ENCODE measurements at places on chromosomes 3 and 15.

DNA sequence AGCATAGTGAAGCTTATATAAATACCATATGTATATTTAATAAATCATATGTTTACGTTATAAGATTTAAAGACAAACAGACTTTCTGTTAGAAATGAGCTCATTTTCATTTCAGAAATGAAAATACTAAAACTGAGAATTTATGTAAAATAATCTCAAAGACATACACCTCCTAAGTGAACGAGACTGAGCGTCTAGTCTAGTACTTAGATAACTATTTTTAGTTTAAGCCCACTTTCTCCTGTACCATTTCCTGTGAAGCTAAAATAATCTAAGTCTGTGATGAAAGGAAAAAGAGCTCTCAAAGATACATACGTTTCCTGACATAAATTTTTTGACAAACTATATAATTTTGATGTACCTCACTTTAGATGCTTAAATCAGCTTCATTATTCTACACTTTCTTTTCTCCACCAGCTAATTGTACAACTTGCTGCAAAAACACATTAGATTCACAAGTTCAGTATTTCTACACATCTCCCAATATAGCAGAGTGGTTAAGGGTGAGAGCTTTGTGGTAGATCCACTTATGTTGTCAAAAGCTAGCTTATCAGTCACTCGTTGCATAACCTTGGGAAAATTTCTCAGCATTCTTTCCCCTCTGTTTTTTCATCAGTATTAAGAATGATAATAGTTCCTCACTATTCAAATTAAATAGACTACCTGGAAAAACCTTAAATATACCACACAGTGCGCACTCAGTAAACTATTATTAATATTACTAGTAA lies 703.0 kb downstream of the PLOD2 start:
- DNase-seq = no peak

- DNase-seq = no peak
These were observed 45.9 kb downstream of the FSTL1 start for GRCh38 chr3:120404876-120405275.

DNA sequence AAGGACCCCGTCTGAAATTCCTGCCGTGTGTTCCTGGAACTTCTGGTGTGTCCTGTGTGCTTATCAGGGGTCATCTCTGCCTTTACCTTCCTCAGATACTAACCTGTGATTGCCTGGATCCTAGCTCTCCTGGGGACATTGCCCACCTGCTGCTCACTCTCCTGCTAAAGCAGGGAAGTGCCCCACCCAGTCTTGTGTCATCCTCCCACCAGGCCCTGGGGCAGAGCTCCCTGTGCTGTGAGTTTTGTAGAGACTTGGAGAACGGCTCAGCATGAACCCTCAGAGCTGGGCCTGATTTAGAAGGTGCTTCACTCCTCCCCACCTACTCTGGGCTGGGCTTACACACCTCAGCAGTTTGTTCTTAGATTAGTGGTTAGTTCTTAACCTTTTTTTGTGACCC lies 3.8 kb upstream of the TMEM44 start:
- no peak for DNase-seq

DNA sequence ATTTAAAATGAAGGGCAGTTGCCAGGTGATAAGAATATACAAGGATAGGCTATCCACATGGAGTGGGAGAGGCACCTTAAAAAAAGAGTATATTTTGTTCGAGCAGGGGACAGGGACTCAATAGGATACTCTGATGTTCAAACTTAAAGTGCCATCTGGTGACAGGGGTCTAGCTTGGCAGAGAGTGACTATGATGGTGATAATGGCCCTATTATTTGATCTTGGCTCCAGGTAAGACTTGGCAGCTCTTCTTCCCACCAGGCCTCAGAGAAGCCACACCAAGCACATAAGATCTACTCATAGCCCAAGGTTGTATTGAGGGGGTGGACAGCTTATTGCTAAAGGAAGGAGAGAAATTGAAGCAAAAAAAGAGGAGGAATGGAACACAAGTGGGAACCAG lies 109.0 kb upstream of the MANF start:
- DNase-seq = no peak

GRCh38 chr3:135148398-135149020 lies 353.4 kb downstream of the EPHB1 start:
- DNase-seq = no peak

DNA sequence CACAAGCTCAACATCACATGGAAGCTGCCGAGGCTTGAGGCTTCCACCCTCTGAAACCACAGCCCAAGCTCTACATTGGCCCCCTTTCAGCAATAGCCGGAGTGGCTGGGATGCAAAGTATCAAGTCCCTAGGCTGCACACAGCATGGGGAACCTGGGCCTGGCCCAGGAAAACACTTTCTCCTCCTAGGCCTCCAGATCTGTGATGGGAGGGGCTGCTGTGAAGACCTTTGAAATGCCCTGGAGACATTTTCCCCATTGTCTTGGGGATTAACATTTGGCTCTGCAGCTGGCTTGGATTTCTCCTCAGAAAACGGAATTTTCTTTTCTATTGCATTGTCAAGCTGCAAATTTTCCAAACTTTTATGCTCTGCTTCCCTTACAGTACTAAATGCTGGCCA lies 18.2 kb downstream of the HRG start:
- no peak for DNase-seq

- DNase-seq = no peak
These were observed 762.3 kb upstream of the GRM7 start for GRCh38 chr3:6098516-6099157.

DNA sequence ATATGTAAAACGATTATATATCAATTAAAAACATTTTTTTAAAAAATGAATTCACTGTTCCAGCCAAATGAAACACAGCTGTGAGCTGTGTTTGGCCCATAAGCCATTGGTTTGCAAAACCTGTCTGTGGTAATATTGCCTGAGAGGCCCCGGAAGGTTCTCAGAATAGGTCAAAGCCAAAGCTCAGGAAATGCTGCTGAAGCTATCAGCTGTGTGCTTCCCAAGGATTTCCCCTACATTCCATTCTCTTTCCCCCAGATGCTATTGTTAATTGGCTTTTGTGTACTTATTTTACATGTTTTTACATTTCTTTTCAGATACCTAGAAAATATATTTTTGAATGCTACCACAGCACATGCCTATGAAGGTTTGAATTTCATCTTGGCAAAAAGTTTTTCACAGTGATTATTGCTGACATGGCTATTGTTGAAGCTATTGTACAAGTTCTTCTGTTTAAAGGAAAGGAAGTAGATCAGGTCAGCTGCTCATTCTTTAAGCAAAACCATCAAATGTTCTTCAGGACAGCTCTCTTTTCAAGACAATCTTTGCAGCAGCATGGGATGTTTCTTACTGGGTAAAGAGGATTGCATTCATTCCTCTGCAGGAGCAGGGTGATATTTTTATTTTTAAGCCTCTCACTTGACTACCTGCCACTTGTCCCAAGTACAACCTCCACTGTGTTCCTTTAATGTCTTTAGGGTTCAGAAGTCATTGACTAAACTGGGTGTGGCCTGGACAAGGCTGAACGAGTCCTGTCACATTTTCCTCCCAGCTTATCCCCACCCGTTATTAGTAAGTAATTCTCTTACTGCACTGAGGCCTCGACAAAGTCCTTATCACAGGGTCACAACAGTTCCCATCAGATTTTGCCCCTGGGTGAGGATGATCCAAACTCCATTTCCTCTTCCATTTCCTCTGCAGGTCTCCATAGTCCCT lies 26.3 kb upstream of the BNC1 start:
- peak; percentile 34 for DNase-seq

- no peak for DNase-seq
These were observed 243.5 kb upstream of the MANF start for GRCh38 chr3:51141573-51141972.

DNA sequence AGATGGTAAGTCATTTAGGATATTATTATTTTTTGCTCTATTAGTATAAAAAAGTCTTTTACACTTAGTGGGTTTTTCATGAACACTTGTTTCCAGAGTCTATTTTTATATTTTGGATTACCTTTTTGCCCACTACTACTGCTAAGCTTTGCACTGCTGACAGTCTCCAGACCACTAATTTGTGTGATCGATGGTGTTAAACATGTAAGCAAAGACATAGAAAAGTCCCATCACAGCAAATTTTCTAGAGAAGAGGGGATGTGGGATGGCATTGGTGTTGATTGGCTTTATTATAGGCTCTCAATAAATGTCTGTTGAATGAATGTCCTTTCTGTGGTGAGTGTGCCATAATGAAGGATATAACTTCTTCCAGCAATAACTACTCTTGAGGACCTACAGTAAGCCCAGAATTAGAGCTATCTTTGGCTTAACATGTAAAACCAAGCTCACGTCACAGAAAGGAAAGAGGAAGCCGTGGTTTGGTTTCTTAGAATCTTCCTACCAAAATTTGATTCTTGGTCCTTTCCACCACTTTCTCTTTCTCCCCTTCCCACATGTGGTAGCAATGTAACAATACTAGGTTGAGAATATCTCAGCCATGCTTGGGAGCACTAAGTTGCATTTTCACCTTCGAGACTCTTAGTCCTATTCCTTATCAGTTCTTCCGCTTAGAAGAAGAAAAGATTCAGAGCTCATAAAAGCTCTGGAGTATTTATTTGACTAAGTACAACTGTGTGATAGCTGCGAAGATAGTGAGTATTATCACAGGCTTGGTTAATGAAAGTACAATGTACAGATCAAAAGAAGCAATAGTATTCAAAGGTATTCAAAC lies 90.6 kb upstream of the UMPS start:
- DNase-seq = peak; percentile 57

- DNase-seq = no peak
These were observed 5.7 kb upstream of the IQGAP1 start for GRCh38 chr15:90382320-90382719.

- no peak for DNase-seq
These were observed 31.2 kb downstream of the DPH6 start for GRCh38 chr15:35514759-35515158.

DNA sequence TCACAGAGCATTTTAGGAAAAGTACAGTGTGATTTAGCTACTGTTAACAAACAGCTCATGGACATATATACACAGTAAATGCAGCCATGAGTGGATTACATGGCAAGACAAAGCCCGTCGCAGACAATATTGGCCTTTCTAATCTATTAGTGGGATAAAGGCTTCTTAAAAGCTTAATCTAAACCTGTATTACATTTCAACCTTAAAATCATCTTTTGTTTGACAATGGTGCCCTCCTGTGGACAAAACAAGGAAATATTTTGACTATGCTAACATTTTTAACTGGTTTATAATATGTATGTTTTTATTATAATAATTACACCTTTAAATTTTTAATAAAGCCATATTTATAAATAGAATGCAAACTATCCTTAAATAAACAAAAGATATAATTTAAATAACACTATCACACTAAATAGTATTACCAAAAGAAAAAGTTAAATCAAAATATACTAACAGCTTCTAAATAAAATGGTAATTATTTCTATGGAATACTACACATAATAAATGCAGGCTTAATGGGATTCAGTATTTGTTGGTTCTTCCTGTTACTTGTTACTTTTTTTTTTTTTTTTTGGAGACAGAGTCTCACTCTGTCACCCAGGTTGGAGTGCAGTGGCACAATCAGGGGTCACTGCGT lies 38.6 kb downstream of the TAFA4 start:
- peak; percentile 47 for DNase-seq

DNA sequence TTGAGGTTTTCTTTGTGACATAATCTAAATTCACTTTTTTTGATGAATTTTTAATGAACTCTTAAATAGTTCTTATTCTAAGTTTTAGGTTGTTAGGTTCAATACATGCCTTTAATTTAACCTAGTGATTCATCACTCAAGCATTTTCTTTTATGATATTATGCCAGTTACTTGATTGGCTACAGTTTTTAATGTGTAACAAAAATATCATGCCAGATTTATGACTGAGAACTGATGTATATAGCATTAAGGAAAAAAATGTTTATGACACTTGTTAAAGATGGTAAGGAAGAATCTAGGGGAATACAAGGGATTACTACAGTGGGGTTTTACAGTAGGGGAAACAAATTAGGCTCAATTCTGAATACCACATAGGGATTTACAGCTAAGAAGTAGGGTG lies 103.1 kb downstream of the VGLL3 start:
- DNase-seq = no peak

DNA sequence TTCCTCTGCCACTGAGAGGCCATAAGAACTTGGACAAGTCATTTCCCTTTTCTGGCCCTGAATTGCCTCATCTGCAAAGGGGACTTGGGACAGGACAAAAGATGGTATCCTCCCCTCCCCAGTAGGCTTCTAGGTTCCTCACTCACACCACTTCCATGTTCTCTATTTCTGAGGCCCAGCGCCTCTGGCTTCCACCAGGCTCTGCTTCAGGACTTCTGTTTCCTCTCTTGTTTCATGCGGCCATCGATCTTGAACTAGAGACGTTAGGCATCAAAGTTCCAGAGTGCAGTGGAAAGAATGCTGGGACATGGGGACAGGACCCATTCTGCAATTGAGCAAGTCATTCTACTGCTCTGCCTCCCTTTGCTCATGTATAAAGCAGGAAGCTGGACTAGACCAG lies 1.7 kb downstream of the TM4SF4 start:
- DNase-seq = no peak

All from HT-29 (cell line).